ENCODE measurements at places on chromosomes 3 and 15.

DNA sequence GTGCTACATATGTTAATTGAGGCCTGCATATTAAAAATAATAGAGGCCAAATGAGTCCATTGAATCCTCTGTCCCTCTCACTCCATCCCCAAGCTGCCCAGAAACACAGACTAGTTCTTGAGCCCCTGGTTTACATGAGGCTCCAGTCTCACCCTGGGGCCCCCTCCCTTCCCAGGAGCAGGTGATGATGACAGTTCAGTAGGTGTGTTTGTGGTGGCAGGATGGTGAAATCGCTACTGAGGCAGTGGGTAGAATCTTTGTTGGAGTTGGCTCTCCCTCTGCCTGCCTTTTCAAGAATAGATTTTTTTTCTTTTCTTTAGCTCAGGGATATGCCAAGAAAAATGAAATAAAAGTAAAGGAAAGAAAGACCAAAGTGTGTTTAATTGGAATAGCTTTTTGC lies 288.7 kb downstream of the EPHB1 start:
- DNase-seq = no peak

DNA sequence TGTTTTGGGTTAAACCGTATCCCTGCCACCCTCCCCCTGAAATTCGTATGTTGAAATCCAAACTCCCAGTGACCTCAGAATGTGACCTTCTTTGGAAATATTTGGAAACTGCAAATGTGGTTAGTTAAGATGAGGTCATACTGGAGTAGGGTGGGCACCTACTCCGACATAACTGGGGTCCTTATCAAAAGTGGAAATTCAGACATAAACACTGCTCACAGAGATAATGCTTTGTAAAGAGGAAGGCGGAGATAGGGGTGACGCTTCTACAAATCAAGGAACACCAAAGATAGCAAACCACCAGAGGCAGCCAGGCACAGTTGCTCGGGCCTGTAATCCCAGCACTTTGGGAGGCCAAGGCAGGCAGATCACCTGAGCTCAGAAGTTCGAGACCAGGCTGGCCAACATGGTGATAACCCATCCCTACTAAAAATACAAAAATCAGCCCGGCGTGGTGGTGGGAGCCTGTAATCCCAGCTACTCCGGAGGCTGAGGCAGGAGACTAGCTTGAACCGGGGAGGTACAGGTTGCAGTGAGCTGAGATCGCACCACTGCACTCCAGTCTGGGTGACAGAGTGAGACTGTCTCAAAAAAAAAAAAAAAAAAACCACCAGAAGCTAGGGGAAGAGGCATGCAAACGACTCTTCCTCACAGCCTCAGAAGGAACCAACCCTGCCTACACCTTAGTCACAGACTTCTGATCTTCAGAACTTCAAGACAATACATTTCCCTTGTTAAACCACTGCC lies 51.1 kb upstream of the CHD2 start:
- DNase-seq = peak; percentile 12

GRCh38 chr15:77480859-77481633 lies 60.4 kb downstream of the HMG20A start:
- DNase-seq = no peak

DNA sequence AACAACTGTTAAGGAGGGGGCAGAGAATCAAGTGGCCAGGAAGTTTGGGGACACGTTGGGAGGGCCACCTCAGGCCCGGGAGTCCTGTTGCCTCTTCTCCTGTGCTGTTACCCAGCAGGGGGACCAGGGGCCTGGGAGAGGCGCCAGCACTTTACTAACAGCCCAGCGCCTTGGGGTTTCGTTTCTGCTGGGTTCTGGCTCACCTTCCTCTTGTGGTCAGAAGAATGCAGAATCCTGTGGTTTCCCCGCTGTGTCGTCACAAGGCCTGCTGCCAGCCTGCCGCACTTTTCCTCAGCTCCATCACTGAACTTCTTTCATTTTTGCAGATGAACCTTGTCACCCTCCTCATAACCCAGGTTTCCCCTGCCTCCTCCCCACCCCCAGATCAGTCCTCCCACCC lies 67.7 kb downstream of the SLC30A4 start:
- peak; percentile 58 for DNase-seq

DNA sequence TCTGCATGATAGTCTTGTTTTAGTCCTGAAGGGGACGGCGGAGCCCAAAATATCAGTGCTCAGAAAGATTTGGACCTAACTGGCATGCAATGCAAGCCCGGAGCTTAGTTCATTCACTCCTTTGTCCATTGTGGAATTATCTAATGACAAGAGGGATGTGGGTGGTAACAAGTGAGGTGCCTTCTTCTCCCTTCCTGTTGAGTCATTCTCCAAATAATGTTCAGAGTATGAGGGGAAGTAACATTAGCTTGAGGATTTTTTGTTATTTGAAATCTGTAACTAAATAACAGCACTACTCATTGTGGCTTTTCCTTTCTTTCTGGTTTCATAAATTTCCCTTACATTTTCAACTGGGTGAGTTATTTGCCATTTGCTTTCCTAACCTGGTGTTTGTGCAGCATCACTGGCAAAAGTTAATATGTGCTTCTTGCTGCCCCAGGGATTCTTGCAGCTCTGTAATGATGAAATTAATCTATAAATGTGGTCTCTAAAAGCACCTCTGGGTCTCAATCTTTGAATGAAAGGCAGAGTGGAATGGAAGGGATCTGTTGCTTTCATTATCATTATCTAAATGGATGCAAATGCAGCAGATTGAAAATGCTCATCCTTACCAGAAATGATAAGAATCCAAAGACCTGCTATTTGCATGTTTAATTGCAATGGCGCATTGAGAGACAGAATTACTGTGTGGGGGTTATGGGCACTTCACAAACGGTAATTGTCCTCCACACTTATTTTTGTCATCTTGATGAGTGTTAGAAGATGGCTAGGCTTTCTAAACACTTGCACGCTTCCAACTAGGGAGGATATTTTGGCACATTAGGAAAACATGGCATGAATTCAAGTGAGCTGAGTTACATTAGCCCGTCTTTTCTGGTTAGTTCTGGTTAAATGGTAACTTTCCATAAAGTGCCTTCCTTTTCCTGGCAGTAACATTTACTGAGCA lies 89.9 kb upstream of the MITF start:
- no peak for DNase-seq

DNA sequence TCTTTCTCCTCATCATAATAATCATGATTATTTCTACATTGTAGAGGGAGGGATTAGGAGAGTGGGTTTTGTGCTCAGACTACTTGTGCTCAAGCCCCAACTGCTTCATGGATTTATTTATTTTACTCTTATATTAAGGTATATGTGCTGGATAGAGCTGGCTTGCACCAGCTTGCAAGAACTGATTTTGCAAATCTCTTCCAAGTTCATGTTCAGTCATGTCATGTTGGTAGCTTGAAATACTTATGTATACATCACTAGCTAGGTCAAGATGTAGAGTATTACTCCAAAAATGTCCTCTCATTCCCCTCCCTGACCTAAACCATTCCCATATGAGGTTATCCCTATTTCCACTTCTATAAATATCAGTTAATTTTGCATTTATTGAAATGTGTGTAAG lies 293.9 kb upstream of the RBMS3 start:
- no peak for DNase-seq

- no peak for DNase-seq
These were observed 213.2 kb upstream of the IL12A start for GRCh38 chr3:159775372-159775961.

- DNase-seq = no peak
These were observed 28.4 kb downstream of the TP63 start for GRCh38 chr3:189659571-189659970.

DNA sequence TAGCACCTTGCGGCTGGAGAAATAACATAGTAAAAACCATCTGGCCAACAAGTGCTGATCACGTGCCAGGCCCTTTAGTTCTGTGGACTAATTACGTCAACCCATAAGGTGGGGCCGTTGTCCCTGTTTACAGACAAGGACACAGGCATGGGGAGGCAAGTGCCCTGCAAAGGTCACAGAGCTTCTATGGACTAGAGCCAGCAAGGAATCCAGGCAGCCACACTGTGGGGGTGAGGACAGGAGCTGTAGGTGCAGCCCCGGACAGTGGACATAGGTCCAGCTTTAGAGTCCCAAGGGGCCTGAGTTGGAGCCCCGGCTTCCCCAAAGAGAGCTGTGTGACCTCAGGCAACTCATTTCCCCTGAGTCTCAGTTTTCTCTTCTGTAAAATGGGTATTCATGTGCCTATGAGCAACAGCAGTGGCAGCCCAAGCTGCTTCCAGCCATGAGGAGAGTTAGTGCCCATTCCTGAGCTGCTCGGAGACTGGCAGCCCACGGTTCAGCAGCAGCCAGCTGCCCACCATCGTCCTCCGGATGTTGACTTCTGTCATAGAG lies 13.9 kb downstream of the CHST13 start:
- no peak for DNase-seq

GRCh38 chr3:174619239-174619638 lies 239.9 kb upstream of the NAALADL2 start:
- no peak for DNase-seq

Data from stimulated activated CD8-positive, alpha-beta memory T cell treated with anti-CD3 and anti-CD28 coated beads, Interleukin-7, amount 100 ng/mL, for 4 hours (primary cell).